ENCODE measurements at places on chromosomes 2 and 18.

DNA sequence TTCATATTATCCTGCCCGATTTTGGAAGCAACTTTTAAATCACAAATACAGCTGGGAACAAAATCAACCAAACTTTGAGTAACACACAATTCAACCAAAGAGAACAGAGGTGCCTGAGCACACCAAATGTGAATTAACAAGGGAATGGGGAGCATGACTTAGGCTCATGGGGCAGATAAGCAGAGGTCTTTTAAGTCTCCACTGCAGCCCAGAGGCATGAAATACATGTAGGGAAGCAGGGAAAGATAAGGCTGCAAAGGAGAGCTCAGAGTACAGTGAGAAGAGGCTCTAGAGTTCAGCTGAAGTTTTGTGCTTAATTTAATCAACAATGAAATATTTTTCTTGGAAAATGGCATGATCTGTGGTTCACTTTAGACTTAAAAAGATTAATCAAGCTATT, 49.0 kb downstream of the CYTIP start:
- DNase-seq, result no peak

DNA sequence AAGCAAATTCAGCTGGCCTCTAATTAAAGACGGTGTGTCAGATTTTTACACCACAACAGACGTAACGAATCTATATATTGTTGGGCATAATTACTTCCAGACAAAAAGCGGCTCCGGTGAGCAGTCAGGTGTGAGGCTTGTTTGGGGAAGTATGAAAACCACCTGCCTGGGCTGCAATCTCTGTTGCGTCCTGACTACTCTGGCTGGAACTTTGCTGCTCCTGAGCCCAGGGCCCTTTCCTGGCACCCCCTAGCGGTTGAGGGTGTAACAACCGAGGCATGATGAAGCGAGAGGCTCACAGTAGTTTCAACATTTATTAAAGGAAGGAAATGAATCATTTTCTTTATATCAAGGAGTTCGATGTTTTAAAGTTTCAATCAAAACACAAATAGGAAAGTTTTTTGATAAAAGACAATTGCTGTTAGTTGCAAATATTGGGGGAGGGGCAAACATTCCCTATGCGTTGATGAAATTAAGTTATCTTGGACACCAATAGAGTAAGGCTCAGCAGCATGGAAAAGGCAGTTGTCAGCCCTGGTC, 10.6 kb upstream of the ITGB6 start:
- DNase-seq, result no peak

DNA sequence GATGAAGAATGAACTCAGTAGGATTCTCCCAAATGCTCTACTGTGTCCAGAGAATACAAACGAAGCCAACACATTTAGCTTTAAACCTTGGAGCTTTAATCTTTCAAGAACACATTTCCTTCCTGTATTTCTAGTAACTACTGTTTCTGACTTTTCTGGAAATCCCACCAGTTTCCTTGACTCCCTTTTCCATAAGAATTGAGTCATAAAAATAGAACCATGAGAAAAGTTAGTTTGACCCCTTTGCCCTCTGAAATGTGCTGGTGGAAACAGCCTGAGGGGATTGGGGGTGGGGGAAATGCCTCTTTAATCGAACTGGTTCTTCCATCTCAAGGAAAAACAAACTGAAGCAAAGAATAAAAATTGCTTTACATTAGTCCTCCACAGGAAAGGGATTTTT, 123.9 kb downstream of the TMEM17 start:
- peak; percentile 11 for DNase-seq

- DNase-seq, result no peak
Observed at GRCh38 chr2:189298481-189298880, 118.9 kb upstream of the COL5A2 start.

DNA sequence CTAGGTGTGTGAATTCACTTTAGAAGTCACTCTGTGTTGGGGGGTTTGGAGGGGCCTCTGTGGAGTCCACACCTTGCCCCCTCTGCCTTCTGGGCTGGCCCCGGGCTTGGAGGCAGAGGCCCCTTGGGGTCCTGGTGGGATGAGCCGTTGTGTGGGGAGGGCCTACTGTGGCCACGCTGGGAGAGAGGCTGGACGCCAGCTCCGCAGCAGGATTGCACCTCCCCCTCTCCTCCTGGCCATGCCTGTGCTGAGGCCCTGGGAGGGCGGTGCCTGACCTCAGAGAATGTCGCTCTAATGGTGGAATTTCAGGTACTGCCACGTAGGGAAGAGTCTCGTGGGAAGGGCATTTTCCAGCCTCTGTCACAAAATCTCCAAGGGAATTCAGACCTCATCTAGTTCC, 237.0 kb downstream of the ATAD2B start:
- no peak for DNase-seq
